ENCODE measurements at places on chromosomes 16 and 17. TPM values are rescaled to one million over a fixed set of nuclear protein-coding genes. Genes with fewer than 3 reads are reported as not detected.

The WFDC1 gene
- not detected for polyA plus RNA-seq

DNA sequence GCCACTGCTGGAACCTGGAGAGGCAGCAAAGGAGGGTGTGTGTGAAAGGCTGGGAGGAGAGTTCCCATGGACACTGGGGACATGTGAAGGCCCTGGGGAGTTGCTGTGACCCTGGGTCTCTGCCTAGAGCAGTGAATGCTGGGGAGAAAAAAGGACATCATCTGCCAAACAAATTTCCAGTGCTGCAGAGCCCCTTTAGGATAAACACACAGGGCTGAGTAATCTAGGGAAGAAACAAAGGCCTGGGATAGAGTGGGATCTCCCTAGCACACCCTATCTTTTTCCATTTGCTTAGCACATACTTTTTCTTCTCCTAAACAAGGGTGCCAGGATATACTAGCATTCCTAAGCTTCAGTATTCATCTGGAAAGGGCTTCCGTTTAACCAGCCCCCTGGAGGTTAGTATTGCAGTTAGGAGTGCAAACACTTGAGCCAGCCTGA is 3.3 kb upstream of the HIGD1B start:
- no peaks in the 10 kb centered on the region for H3K4me1 ChIP-seq
- H3K27me3 ChIP-seq: no peaks in the 10 kb centered on the region
- no peak overlapping the region for H3K4me3 ChIP-seq
- no peak for DNase-seq
- peaks cover 3% of the 10 kb centered on the region for H3K36me3 ChIP-seq
- H3K27ac ChIP-seq: no peak overlapping the region

GRCh38 chr17:56481659-56482058 is 111.8 kb upstream of the NOG start:
- H3K27ac ChIP-seq: no peak overlapping the region
- no peak overlapping the region for H3K4me3 ChIP-seq
- H3K27me3 ChIP-seq: no peaks in the 10 kb centered on the region

DNA sequence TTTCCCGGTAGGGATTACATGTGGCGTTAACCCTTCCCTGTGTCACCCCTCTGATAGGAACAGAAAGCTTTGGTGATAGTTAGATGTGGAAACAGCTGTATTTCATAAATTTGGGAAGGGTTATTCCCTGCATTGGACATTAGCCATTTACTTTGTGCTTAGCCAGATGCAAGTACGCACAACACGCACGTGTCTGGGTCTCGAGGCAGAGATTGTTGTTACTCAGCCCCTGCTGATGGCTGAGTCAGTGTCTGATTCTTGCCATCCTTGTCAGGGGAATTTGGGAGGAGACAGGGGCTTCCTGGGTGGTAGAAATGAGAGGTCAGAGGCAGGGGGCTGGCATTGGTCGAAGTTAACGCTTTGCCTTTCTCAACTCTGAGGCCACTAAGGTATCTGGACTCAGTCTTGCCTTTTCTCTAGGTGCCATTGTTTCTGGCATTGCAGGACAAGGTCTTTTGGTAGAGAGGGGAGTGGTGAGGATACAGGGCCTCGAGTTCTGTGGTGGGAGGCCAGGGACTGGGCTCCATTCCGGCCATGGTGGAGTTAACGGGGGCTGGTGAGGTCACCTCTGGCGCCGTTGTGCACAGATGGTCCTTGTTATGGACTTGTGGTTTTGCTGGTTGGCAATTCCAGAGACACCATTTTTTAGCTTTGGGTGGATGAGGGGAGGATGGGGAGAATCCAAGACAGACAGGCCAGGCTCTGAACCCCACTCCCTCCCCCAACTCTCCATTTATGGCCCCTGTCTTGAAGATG is 8.2 kb downstream of the MMP2 start:
- H3K4me3 ChIP-seq: no peak overlapping the region
- no peaks in the 10 kb centered on the region for H3K27me3 ChIP-seq

DNA sequence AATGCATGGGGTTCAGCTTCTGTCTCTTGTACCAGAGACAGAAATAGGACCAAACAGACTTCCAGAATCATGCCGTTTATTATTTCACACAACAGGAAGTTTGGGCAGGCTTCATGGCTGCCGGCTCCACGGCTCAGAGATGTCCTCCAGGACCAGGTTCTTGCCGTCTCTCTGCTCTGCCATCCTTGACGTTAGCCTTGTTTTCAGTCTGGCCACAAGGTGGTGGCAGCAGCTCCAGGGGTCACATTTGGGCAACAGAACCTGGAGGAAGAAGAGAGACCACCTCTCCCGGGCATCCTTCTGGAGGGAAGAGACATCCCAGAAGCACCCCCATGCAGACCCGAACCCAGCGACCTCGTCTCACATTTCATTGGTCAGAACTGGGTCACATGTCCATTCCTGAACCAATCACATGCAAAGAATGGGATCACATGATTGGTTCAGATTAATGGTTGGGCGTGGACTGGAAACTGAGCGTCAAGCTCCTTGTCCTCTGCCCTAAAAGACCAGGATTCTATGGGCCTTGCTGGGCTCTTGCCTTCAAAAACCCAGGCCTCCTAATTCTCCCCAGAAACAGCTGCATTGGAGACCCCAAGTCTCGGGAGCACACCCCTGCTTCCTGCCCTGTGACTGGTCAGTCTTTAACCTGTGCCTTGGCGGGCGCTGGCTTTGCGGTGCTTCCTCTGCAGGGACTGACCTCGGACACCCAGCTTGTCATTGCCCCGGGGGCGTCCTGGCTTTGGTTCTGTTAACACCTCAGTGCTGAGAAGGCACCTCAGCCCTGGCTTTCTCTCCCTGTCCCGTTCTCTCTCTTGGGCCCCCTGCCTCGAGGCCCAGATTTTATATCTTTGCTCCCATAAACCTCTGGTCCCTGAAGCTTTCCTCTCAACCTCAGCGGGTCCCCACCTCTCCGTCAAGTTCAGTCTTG is 63.3 kb downstream of the IRF8 start:
- no peaks in the 10 kb centered on the region for H3K36me3 ChIP-seq
- H3K4me1 ChIP-seq: peaks cover 9% of the 10 kb centered on the region
- DNase-seq: no peak
- H3K27ac ChIP-seq: no peak overlapping the region

Data from CD14-positive monocyte (primary cell).